ENCODE measurements at places on chromosomes 1 and 21. TPM values are rescaled to one million over a fixed set of nuclear protein-coding genes. Genes with fewer than 3 reads are reported as not detected.

DNA sequence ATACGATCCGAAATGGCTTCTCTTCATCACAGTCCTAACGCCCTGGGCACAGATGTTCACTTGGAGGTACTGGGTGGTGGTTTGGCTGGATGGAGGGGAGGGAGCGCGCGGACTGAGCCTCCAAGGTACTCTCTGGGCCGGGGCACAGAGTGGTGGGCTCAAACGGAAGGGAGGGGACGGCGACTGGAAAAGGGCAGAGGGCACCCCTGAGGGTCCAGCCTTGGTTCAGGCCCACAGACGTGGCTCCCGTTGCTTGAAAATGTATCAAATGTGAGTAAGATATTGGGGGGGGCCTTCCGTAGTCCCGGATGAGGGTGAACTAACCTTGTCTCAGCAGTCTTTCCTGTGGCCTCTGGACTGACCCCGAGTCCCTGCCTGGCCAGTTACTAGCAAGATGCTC, 463 bp downstream of the IL12RB2 start:
- DNase-seq, result peak; percentile 25

- no peak for DNase-seq
These were observed 62.9 kb downstream of the TEX35 start for GRCh38 chr1:178575611-178576361.

- no peak for DNase-seq
These were observed 2.3 kb upstream of the MKNK1 start for GRCh38 chr1:46606255-46606965.

- DNase-seq, result no peak
These were observed 68.5 kb upstream of the SDC3 start for GRCh38 chr1:30977105-30977504.

KRTAP11-1 gene
- not detected for total RNA-seq

GRCh38 chr1:43582162-43582566, 51.5 kb downstream of the PTPRF start:
- DNase-seq, result peak; percentile 86

DNA sequence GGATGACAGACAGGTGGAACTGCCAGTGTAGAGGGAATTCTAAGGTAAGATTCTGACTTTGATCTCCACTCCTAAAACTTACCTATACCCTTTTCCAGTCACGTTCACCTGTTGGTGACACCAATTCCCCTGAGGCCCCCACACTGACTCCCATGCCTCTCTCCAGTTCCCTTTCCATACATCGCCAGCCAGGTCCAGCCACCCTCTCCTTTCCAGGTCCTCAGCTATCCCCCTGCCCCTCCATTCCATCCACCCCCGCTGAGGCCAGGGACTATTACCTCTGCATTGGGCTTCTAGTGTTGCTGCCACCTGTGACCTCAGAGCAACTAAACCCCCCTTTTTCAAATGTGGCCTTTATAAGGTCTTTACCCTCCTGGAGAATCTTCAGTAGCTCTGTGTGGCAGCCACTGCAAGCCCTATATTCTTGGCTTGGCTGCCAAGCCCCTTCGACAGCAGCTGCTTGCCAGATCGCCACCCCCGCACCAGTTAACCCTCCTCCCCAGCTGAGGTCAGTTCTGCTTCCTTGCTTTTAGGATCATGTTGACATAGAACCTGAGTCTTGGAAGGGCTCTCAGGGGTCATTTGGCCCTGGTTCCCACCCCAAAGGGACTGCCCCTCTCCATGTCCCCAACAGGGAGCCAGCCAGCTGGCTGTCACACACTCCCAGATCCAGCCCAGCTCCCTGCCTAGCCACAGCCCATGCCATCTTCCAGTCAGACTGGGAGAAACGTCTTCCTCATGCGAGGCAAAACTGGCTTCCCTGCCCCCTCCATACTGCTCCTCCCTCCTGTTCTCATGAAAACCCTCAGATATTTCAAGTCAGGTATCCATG, 14.7 kb downstream of the CSF1 start:
- no peak for DNase-seq

DIRAS3 gene
- total RNA-seq, result 0.20 TPM

RGS13 gene
- total RNA-seq, result not detected

GRCh38 chr1:218347336-218347722, 2.2 kb downstream of the TGFB2 start:
- DNase-seq, result peak; percentile 7

- DNase-seq, result no peak
These were observed 11.4 kb upstream of the GADD45A start for GRCh38 chr1:67673468-67674201.

DNA sequence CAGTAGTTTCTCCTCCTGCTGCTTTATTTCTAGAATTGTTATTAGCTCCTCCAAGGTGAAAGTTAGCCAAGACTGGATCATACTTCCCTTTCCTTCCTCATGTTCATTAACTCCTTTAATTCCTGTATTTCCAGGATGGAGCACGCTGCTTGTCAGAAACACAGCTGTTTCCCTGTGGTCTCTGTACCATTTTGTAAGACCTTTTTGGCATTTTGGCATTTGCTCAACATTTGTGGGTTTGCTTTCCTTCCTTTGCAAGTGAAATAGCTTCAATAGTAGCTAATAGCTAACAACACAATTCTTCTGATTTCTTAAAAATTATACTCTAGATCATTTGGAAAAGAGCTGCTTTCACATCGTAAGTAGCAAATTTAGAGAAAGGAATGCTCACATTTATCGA, 44.3 kb upstream of the HPDL start:
- DNase-seq, result no peak

AKNAD1 gene
- not detected for total RNA-seq

DNA sequence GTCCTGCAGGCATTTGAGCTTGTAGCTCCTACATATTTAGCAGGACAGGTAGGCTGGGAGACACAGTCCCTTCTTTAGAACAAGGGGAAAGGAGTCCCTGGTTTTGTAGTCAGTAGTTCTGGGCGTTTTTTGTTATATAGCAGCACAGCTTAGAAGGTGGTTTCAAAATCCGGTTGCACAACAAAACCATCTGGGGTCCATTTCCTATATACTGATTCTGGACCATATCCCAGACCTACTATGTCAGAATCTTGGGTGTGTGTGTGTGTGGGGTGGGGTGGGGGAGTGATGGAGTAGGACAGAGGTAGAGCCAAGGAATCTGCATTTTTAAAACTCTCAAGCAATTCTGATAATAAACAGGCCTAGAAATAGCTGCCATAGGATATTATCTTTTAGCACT, 21.6 kb downstream of the METTL13 start:
- DNase-seq, result no peak

GRCh38 chr1:53188099-53188498, 8.5 kb upstream of the CPT2 start:
- no peak for DNase-seq

DNA sequence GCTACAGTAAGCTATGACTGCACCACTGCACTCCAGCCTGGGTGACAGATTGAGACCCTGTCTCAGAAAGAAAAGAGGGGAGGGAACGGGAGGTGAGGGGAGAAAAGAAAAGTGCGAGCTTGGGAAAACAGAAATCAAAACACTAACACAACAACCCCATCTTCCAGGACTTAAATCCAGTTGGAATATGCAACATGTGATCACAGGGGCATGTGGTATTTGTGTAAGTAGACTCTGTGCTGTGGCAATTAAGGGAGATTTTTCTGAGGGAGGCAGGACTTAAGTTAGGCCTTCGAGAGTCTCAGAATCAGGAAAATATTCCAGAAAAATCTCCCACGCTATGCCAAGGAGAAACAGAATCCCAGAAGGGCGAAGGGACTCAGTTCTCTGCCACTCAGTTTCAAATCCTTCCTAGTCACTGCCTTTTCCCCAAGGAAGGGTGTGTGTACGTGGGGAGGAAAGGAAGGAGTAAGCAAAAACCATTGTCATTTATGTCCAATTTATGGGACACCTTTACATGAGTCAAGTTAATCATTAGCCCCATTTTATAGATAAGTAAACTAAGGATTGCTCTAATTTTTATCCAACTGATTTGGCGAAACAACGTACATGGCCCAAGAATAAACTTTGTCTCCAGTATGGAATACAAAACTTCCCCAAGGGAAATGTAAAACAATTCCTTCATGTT, 12.3 kb downstream of the ID3 start:
- no peak for DNase-seq

GRCh38 chr1:48066936-48067335, 69.8 kb upstream of the TRABD2B start:
- DNase-seq, result no peak

SLC44A3 gene
- total RNA-seq, result not detected

TMEM82 gene
- not detected for total RNA-seq

UBL4B gene
- not detected for total RNA-seq

All from activated CD8-positive, alpha-beta T cell treated with anti-CD3 and anti-CD28 coated beads for 36 hours (primary cell).